IPS DF 19.7 (cell line): ENCODE measurements at places on chromosomes 3 and 15.
A peak's percentile ranks its signal among the peaks of the same experiment; 100 is the strongest.

- DNase-seq: no peak
Measured at GRCh38 chr3:186268616-186269448, 93.2 kb downstream of the DGKG start.

- no peak for DNase-seq
Measured at GRCh38 chr15:88900309-88900981, 5.1 kb upstream of the HAPLN3 start.

DNA sequence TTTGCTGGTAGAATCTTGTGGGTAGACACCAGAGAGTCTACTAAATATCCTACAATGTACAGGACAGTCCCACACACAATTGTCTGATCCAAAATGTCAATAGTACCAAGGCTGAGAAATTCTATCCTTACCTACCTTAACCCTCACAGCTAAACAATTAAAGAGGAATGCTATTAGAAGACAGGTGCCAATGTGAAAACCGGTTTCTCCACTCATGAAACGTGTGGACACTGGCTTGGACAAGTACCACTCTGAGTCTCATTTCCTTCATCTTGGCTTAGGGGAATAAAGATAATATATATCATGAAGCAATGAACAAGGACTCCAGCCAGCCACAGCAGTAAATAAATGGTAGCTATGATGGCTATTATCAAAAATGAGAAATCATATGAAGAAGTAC lies 90.2 kb downstream of the RFTN1 start:
- no peak for DNase-seq

GRCh38 chr15:40238532-40239403 lies at the start of gene PAK6:
Gene PAK6 (plus strand): TSS chr15:40239063. CDS start chr15:40264786, 25,723 bp downstream.
- DNase-seq: no peak

DNA sequence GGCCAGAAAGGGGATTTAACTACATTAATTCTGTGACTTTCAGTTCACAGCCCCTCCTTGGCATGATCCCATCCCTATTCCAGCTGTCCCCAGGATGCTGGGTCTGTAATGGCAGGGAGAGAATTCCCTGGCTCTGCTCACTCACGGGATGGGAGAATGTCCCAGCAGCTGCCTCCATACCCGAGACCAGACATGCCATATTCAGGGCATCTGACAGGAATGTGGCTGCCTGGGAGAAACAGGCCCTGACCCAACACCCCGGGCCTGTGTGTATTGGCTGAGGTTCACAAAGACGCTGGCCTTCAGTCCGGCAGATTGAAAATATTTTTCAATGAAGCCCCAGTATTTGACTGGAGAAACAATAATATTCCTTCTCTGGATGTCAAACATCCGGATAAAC lies 83.6 kb upstream of the SMAD3 start:
- no peak for DNase-seq

DNA sequence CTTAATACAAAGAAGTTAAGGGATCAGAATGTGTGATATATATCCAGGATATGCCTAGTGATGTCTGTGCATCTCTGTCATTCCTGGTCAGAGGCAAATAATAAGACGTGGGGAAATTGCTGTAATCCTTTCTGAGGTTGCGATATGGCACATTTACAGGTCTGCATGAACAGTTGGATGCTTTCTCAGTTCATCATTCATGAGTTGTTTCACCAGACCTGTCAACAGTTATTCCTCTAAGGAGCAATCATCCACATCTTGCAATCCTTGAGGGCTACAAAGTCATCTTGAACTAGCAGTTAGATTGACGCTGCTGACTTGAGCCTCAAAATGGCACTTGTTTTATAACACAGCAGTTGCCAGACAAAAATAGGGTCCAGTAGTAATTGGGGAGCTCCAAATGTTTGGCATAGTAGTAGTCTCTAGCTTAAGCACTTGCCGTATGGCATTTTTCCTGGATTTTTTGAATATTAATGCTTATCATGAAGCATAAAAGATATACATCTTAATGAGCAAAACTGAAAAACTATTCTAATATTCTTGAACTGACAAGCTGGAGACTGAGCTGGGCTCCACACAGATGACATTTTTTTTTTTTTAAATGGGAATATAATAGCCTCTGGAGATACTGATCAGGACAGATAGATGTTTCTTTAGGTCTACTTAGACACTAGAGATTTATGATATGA lies 761.7 kb downstream of the VGLL3 start:
- no peak for DNase-seq

GRCh38 chr3:7144697-7145308 lies 283.9 kb downstream of the GRM7 start:
- DNase-seq: peak; percentile 12

- DNase-seq: no peak
Measured at GRCh38 chr3:107106316-107106715, 270.9 kb upstream of the CCDC54 start.

DNA sequence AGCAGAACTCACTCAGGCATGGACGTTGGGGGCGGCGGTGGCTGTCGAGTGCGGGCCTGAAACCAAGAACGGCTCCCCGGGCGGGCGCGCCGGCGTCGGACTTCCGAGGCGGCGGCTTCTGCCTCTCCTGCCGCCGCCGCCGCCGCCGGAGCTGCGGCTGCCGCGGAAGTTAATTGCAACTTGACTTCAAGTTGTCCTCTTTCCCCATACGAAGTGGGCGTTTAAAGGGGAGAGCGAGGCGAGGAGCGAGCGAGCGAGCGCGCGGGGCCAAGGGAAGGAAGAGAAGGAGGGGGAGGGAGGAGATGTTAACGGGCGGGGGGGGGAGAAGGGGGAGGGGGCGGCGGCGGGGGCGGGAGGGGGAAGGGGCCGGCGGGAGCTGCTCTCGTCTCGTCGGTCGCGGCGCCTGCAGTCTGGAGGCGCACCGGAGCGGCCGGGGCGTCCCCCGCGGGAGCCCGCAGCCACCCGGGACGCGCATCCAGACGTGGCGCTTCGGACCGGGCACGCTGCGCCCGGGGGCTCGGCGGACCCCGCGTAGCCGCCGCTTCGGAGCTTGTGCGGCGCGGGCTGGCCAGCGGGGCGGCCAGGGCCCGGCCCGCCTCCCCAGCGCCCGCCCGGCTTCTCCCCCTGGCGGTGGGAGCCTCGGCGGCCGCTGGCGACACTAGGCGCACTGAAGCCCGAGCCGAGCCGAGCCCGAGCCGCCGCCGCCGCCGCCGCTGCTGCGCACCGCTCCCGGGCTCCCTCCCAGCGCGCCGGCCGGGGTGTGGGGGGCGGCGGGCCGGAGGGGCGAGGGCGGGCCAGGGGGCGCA lies 19.7 kb upstream of the SATB1 start:
- DNase-seq: no peak
